ENCODE measurements at places on chromosomes 2 and 18.

GRCh38 chr2:76283350-76283749, 572.6 kb upstream of the GCFC2 start:
- DNase-seq: no peak

DNA sequence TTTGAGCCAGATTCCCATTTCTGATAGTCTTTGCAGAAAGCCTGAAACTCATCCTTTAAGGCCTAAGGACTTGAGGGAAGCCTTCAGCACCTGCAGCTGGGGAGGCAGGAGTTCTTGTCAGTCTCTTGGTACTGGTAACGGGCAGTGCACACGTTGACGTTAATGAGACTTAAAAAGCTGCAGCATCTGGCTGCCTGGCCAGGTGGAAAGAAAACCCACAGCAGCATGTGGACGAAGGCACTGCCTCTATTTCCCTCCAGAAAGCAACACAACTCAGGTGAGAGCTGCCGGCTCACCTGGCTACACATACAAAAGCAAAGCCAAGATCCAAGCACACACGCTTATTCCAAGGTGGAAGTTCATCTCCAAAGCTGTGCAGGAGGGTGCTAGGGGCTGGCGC, 178.8 kb downstream of the ANAPC1 start:
- DNase-seq: no peak

DNA sequence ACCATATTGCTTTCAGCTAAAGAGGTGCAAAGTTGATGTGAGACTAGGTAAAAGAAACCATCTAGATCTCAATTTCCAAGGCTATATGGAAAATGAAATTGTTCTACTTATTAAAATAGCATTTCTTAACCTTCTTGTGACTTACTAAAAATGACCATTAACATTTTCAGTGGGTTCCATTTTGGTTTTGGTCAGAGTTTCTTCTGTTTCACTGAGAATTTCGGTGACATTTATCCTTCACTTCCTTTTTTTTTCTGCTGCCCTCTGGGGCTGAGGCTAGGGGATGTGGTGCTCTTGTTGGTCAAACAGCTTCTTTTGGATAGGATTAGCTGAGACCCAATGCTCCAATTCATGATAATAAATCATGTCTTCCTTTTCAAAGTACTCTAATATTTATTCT, 44.3 kb upstream of the REL start:
- no peak for DNase-seq

GRCh38 chr2:26666671-26667070, 25.5 kb upstream of the CIB4 start:
- no peak for DNase-seq

DNA sequence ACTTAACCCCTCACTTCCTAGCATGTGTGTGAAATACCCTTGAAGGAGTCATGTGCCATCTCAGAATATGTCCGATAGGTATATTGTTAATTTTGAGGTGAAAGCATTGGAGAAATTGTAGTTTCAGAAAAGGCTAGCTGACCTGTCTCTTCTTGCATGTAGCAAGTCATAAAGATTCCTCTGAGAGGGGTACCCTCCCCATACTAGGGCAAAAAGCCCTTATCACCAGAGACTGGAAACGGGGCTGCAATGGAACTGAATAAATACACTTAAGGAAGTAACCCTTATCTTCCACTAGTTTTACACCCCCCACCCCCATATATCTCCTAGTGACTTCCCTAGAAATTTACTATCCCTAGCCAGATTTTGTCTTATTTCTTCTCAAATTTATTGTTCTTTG, 1.8 kb upstream of the SF3B6 start:
- DNase-seq: no peak

- peak; percentile 78 for DNase-seq
Observed at GRCh38 chr18:25830787-25831186, 259.6 kb downstream of the SS18 start.

GRCh38 chr2:64781711-64782390, 128.1 kb upstream of the SERTAD2 start:
- no peak for DNase-seq

GRCh38 chr2:49687918-49688317, 533.6 kb upstream of the FSHR start:
- DNase-seq: no peak

- DNase-seq: no peak
Observed at GRCh38 chr2:232927793-232928550, 57.9 kb downstream of the SNORC start.

GRCh38 chr2:145040433-145040832, 520.5 kb upstream of the ZEB2 start:
- DNase-seq: no peak

- no peak for DNase-seq
Observed at GRCh38 chr2:28276076-28276618, 116.5 kb upstream of the FOSL2 start.

GRCh38 chr2:72926811-72927465, 9.6 kb downstream of the EMX1 start:
- DNase-seq: no peak

- DNase-seq: no peak
Observed at GRCh38 chr2:100075532-100075931, 66.9 kb downstream of the AFF3 start.

DNA sequence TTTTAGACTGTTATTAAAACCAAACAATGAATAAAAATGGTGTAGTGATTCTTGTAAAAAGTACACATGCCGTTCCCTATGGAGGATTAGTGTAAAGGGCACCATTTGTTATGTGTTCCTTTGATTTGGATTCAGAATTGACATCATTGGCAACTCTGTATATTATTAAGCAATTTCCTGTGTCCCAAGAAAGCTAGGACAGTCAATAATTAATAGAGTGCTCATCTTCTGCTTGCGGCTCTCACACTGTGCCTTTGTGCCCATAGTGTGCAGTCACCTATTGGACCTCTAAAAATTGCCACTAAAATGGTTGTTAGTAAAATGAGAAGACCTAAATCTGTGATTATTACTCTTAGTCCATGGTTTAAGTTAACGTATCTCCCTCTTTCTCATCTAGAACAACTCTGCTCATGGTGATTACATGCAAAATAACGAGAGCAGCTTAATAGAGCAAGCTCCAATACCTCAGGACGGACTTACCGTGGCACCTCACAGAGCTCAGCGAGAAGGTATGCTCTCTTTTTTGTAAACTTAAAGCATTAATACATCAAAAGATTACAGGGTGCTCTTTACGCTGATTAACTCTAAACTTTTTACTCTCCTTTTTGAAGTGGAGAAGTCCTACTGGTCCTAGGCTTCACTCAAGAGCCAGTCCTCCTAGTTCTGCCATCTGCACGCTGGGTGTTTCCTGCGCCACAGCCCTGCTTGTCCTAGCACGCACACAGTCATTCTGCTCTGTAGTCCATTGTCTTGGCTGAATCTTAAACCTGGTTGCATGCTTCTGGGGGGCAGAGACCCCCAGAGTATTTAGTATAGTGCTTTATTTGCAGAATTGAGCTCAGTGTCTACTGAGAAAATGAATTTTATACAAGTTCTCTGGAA, 16.7 kb downstream of the ZCCHC2 start:
- no peak for DNase-seq

Measured in right atrium auricular region (tissue), 2 donors.